Central memory CD8-positive, alpha-beta T cell (primary cell): ENCODE measurements at places on chromosomes 3 and 15.

GRCh38 chr15:93082861-93083260 is 6.2 kb downstream of the RGMA start:
- peaks cover 99% of the 10 kb centered on the region for H3K27me3 ChIP-seq
- no peak for DNase-seq
- no peaks in the 10 kb centered on the region for H3K36me3 ChIP-seq
- H3K4me3 ChIP-seq: no peak overlapping the region
- H3K27ac ChIP-seq: no peak overlapping the region
- peaks cover 8% of the 10 kb centered on the region for H3K4me1 ChIP-seq

- no peaks in the 10 kb centered on the region for H3K36me3 ChIP-seq
- no peak overlapping the region for H3K4me3 ChIP-seq
- no peaks in the 10 kb centered on the region for H3K4me1 ChIP-seq
- peaks cover 42% of the 10 kb centered on the region for H3K27me3 ChIP-seq
Observed at GRCh38 chr15:56587686-56588085, 122.7 kb upstream of the MNS1 start.

GRCh38 chr15:76840830-76841460 is 64.2 kb downstream of the SCAPER start:
- peaks cover 45% of the 10 kb centered on the region for H3K4me1 ChIP-seq
- no peak overlapping the region for H3K4me3 ChIP-seq
- H3K27ac ChIP-seq: no peak overlapping the region
- peaks cover 5% of the 10 kb centered on the region for H3K36me3 ChIP-seq
- no peak for DNase-seq

- no peaks in the 10 kb centered on the region for H3K4me1 ChIP-seq
- DNase-seq: no peak
- no peak within 1 kb of the TSS for H3K4me3 ChIP-seq
- H3K27ac ChIP-seq: no peak within 1 kb of the TSS
- peaks cover 20% of the 10 kb centered on the region for H3K27me3 ChIP-seq
- no peaks in the 10 kb centered on the region for H3K36me3 ChIP-seq
Observed at GRCh38 chr3:184031187-184031792, at the start of gene HTR3D. TSS of gene HTR3D (plus strand) at chr3:184031742. CDS start at chr3:184031742, 0 bp downstream.

GRCh38 chr3:47405820-47406761 is 25.3 kb downstream of the PTPN23 start:
- peaks cover 8% of the 10 kb centered on the region for H3K4me1 ChIP-seq
- no peak for DNase-seq
- H3K27me3 ChIP-seq: no peaks in the 10 kb centered on the region
- H3K36me3 ChIP-seq: peaks cover 21% of the 10 kb centered on the region
- no peak overlapping the region for H3K27ac ChIP-seq

DNA sequence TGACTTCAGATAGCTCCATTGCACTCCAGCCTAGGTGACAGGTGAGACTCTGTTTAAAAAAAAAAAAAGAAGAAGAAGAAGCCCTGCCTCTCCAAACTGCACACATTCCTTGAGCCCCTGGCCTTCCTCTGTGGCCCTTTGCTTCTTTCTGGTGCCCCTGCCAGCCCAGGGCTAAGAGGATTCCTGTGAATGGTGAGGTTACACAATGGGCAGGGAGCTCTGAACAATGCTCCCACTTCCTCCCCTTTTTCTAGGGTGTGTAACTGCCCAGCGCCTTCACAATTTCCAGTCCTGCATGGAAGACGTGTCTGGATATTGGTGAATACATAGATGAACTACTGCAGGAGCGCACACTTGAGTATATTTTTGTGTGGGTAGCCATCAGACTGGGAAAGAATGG is 3.6 kb upstream of the AMOTL2 start:
- peaks cover 15% of the 10 kb centered on the region for H3K4me1 ChIP-seq
- no peak overlapping the region for H3K27ac ChIP-seq
- no peak for DNase-seq
- H3K27me3 ChIP-seq: peaks cover 87% of the 10 kb centered on the region

GRCh38 chr3:161266731-161267150 is 45.6 kb downstream of the NMD3 start:
- no peaks in the 10 kb centered on the region for H3K27me3 ChIP-seq
- H3K36me3 ChIP-seq: peaks cover 3% of the 10 kb centered on the region
- no peak overlapping the region for H3K27ac ChIP-seq
- no peak overlapping the region for H3K4me3 ChIP-seq

- H3K4me1 ChIP-seq: no peaks in the 10 kb centered on the region
- peaks cover 9% of the 10 kb centered on the region for H3K27me3 ChIP-seq
- no peak for DNase-seq
- H3K4me3 ChIP-seq: no peak overlapping the region
Observed at GRCh38 chr3:151356794-151357462, 27.6 kb upstream of the P2RY13 start.

DNA sequence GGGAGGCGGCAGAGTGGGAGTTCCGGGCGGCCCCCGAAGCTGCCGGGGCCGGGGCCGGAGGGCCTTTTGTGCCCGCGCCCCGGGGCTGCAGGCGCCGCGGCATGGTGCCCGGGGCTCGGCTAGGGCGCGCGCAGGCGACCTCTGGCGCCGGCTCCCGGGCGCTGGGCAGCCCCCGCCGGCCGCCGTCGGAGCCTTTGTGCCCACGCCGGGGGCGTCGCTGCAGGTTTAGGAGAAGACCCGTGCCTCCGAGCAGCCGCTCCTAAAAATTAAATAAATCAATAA is 299 bp downstream of the PAQR9 start:
- H3K4me3 ChIP-seq: peak overlapping the region; percentile 80
- DNase-seq: no peak
- peaks cover 11% of the 10 kb centered on the region for H3K4me1 ChIP-seq
- H3K27me3 ChIP-seq: peaks cover 85% of the 10 kb centered on the region
- H3K36me3 ChIP-seq: peaks cover 4% of the 10 kb centered on the region

DNA sequence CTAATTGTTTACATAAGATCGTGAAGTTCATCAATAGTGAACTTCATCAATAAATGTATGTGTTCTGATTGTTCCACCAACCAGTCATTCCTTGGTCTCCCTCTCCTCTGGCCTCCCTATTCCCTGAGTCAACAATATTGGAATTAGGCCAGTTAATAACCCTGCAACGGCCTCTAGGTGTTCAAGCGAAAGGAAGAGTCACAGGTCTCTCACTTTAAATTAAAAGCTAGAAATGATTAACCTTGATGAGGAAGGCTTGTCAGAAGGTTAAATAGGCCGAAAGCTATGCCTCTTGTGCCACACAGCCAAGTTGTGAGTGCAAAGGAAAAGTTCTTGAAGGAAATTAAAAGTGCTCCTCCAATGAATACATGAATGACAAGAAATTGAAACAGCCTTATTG is 89.4 kb upstream of the ACKR4 start:
- H3K4me3 ChIP-seq: no peak overlapping the region
- H3K27me3 ChIP-seq: no peaks in the 10 kb centered on the region
- no peaks in the 10 kb centered on the region for H3K4me1 ChIP-seq
- peaks cover 50% of the 10 kb centered on the region for H3K36me3 ChIP-seq

- no peaks in the 10 kb centered on the region for H3K36me3 ChIP-seq
- H3K27me3 ChIP-seq: peaks cover 6% of the 10 kb centered on the region
- no peak overlapping the region for H3K4me3 ChIP-seq
Observed at GRCh38 chr15:66819084-66819483, 117.0 kb downstream of the SMAD6 start.

DNA sequence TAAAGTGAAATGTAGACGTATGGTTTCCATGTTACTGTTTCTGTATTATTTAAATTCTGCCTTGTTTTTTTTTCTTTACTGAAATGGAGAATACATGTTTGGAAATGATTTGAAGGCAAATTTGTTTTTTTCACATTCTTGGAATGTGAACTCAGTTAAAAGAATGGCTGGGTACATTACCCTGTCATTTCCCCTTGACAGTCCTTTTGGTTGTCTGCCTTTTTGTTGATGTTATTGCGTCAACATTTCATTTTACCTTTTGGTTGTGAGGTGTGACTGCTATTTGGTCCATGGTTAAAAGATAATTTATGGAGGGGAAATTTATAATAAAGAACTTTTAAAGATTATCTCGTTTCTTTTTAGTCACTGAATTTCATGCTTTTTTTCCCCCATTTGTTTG is 3.2 kb upstream of the GPR171 start:
- no peaks in the 10 kb centered on the region for H3K27me3 ChIP-seq
- H3K4me3 ChIP-seq: peak overlapping the region; percentile 55
- peaks cover 7% of the 10 kb centered on the region for H3K36me3 ChIP-seq
- DNase-seq: no peak
- H3K27ac ChIP-seq: peak overlapping the region; percentile 86
- H3K4me1 ChIP-seq: peaks cover 66% of the 10 kb centered on the region
